ENCODE measurements at places on chromosomes 1 and 21.

DNA sequence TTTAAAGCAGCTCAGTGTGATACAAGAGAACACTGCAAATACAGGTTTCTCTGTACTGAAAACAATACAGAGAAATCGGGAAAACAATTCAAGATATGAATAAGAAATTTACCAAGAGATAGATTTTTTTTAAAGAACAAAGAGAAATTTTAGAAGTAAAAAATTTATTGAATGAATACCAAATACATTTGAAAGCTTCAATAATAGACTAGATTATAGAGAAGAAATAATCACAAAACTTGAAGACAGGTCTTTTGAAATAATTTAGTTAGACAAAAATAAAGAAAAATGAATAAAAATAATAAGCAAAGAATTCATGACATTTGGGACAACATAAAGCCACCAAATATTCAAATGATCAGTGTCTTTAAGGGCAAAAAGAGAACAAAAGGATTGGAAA is 13.6 kb upstream of the FMO4 start:
- no peak for DNase-seq
- no peak overlapping the region for H3K27ac ChIP-seq
- no peaks in the 10 kb centered on the region for H3K36me3 ChIP-seq
- H3K4me1 ChIP-seq: no peaks in the 10 kb centered on the region
- H3K4me3 ChIP-seq: no peak overlapping the region

- no peaks in the 10 kb centered on the region for H3K27me3 ChIP-seq
- peak overlapping the region; percentile 68 for H3K27ac ChIP-seq
- DNase-seq: peak; percentile 82
- no peaks in the 10 kb centered on the region for H3K36me3 ChIP-seq
These were observed 135.7 kb upstream of the SLC45A1 start for GRCh38 chr1:8182034-8182761.

DNA sequence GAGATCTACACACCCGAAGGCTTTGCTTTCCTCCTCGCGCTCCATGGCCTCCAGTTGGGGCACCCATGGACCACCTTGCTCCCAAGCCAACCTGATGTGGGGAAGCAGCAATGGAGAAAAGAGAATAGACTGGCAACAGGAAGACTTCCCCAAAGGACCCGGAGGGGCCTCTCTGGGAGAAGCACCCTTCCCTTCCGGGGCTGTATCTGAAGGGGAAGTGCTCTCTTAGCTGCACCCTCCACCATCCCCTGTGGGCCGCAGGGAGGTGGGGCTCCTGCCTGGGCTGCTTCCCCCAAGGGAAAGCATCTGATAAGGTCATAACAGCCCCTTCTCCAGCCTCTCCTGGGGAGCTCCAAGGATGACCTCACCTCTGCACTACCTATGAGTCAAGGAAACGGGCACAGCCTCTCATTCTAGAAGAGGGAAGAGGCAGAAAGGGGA is 100.2 kb downstream of the RIPK4 start:
- peaks cover 7% of the 10 kb centered on the region for H3K4me1 ChIP-seq
- DNase-seq: no peak
- H3K27ac ChIP-seq: no peak overlapping the region

DNA sequence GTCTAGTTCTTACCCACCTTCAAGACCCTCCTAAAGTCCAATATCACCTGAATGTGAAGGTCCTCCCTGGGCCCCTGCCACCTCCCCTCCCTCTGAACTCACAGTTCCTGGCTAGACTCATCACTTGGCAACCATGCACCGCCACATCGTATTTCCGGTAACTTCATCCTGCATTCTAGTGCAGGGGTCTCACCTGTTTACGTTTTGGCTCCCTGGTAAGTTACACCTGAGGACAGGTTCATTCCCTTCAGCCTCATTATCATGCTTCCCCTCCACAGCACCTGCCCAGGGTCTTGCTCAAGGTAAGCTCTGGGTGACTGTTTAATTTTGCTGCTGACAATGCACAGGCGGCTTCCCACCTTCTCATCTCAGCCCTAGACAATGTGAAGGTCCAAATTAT is 93.1 kb downstream of the MIS18A start:
- no peak overlapping the region for H3K4me3 ChIP-seq
- H3K4me1 ChIP-seq: no peaks in the 10 kb centered on the region
- DNase-seq: no peak
- no peaks in the 10 kb centered on the region for H3K27me3 ChIP-seq

GRCh38 chr1:213057264-213058059 is 6.4 kb downstream of the RPS6KC1 start:
- no peaks in the 10 kb centered on the region for H3K36me3 ChIP-seq
- H3K4me3 ChIP-seq: no peak overlapping the region
- no peak for DNase-seq
- no peaks in the 10 kb centered on the region for H3K27me3 ChIP-seq
- no peak overlapping the region for H3K27ac ChIP-seq
- no peaks in the 10 kb centered on the region for H3K4me1 ChIP-seq

GRCh38 chr1:222691016-222691415 is 21.3 kb downstream of the AIDA start:
- H3K27ac ChIP-seq: no peak overlapping the region
- no peak for DNase-seq
- no peaks in the 10 kb centered on the region for H3K27me3 ChIP-seq
- no peaks in the 10 kb centered on the region for H3K4me1 ChIP-seq
- H3K36me3 ChIP-seq: no peaks in the 10 kb centered on the region
- no peak overlapping the region for H3K4me3 ChIP-seq

DNA sequence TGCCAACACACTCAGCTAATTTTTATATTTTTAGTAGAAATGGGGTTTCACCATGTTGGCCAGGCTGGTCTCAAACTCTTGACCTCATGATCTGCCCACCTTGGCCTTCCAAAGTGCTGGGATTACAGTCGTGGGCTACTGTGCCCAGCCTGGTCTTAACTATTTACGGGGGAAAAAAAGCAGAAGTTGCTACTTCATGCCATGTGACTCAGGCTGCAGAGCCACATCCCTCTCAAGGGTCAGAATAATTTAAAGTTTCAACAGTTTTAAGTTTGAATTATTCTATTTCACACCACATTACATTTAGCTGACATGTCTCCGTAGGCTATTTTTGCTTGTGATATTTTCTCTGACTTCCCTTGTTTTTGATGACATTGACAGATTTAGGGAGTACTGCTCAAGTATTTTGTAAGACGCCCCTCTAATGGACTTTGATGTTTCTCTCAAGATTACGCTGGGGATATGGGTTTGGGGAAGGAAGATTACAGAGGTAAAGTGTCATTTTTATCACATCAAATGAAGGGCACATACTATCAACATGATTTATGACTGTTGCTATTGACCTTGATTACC is 14.6 kb upstream of the AGBL4 start:
- no peaks in the 10 kb centered on the region for H3K36me3 ChIP-seq
- DNase-seq: no peak
- peaks cover 3% of the 10 kb centered on the region for H3K27me3 ChIP-seq
- H3K4me3 ChIP-seq: no peak overlapping the region

- no peak overlapping the region for H3K27ac ChIP-seq
- H3K36me3 ChIP-seq: no peaks in the 10 kb centered on the region
- no peaks in the 10 kb centered on the region for H3K4me1 ChIP-seq
- no peak for DNase-seq
These were observed 101.7 kb downstream of the NR5A2 start for GRCh38 chr1:200128944-200129879.

GRCh38 chr1:219174460-219175211 is 958 bp downstream of the LYPLAL1 start:
- no peaks in the 10 kb centered on the region for H3K36me3 ChIP-seq
- H3K27ac ChIP-seq: peak overlapping the region; percentile 69
- DNase-seq: peak; percentile 36
- H3K4me1 ChIP-seq: peaks cover 13% of the 10 kb centered on the region
- no peaks in the 10 kb centered on the region for H3K27me3 ChIP-seq

DNA sequence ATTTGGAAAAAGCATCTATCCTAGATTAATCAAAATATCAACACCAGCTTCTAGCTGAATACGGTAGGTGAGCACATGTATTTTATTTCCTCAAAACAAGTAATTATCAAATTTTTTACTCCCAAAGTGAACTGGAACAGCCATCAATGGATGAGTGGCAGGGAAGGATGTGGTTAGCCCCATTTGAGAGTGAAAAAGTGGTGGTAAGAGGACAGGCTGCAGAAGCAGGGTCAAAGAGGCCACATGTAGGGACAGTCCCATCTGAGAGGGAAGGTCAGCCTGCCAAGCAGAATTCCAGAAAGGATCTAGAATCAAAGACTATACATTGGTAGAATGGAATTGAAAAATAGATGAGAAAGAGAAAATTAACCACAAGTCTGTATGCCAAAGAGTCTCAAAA is 163.8 kb downstream of the SMYD3 start:
- H3K4me3 ChIP-seq: no peak overlapping the region
- no peaks in the 10 kb centered on the region for H3K4me1 ChIP-seq
- H3K27ac ChIP-seq: no peak overlapping the region
- DNase-seq: no peak

DNA sequence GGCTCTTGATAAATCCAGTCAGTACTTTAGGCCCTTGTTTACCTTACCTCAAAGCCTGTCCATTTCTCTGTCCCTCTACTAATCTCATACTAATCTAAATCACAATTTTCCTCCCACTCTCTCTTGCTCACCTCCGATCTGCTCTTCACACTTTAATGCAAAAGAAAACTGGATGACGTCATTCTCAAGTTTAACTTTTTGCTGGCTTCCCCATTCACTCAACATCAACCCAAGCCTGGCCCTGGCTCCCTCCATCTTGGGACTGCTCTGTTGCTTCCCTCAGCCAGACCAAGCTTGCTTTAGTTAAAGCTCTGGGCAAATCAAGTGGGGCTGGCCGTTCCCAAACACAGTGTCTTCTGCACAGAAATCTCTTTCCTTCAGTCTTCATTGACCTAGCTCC is 29.7 kb downstream of the COA6 start:
- no peaks in the 10 kb centered on the region for H3K27me3 ChIP-seq
- no peaks in the 10 kb centered on the region for H3K36me3 ChIP-seq
- peak overlapping the region; percentile 4 for H3K27ac ChIP-seq
- no peak for DNase-seq
- H3K4me1 ChIP-seq: no peaks in the 10 kb centered on the region

GRCh38 chr1:100277866-100278265 is 11.8 kb downstream of the RTCA start:
- H3K4me1 ChIP-seq: no peaks in the 10 kb centered on the region
- H3K27ac ChIP-seq: no peak overlapping the region
- H3K36me3 ChIP-seq: peaks cover 9% of the 10 kb centered on the region
- no peak for DNase-seq
- H3K4me3 ChIP-seq: no peak overlapping the region

DNA sequence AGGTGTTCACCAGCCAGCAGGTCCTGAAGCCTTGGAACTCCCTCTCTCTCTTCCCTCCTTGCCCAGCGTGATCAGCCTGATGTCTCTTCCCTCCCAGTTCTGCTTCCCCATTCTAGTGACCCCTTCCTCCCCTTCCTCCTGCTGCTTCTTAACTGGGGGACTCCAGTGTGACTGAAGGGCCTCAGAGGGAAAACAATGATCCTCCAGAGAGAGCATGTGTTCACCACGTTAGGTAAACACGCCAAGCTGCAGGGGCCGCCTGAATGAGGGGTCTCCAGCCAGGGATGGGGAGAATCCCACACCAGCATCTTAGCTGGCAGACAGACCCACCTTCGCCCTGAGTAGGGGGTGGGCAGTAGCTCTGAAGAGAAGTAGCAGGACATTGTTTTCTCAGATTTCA is 124.8 kb downstream of the TMEM53 start:
- no peak for DNase-seq
- no peak overlapping the region for H3K27ac ChIP-seq
- H3K27me3 ChIP-seq: no peaks in the 10 kb centered on the region
- H3K36me3 ChIP-seq: no peaks in the 10 kb centered on the region
- no peak overlapping the region for H3K4me3 ChIP-seq

- H3K4me1 ChIP-seq: no peaks in the 10 kb centered on the region
- H3K36me3 ChIP-seq: no peaks in the 10 kb centered on the region
- DNase-seq: no peak
- no peak within 1 kb of the TSS for H3K27ac ChIP-seq
These were observed at the start of gene AGMAT for GRCh38 chr1:15584489-15585363. Gene AGMAT (minus strand): TSS chr1:15585051. CDS start chr1:15584967, 84 bp downstream.

- no peaks in the 10 kb centered on the region for H3K36me3 ChIP-seq
- H3K4me1 ChIP-seq: no peaks in the 10 kb centered on the region
- H3K27ac ChIP-seq: no peak overlapping the region
- no peaks in the 10 kb centered on the region for H3K27me3 ChIP-seq
- DNase-seq: no peak
These were observed 28.2 kb downstream of the FAAH start for GRCh38 chr1:46422261-46422871.

DNA sequence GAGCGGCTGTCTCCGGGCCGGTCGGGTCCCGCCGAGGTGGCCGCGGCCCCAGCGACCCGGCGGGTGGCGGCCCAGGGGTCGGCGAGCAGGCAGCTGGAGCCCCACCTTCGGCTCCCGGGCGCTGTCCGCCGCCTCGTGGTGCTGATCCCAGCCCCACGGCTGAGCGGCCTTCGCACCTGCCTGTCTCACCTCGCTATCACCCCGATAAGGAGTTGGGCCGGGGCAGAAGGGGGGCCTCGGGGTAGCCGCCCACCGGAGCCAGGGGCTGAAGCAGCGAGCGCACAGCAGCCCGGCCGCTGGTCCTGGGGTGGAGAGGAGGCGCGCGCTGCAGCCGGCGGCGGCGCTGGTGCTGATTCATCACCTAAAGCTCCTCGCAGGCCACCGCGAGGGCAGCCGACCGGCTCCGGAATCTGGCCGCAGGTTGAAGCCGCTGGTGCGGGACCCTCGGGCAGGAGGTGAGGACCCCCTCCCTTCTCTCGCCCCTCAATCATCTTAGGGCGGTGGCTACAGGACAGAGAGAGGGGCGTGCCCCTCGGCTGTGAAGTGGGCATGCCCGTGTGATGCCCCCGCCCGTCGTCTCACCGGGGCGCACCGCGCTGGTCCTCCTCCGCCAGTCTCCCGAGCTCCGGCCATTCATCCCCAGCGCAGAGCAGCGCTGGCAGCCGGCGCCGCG is 575 bp downstream of the TRIM67 start:
- no peak overlapping the region for H3K27ac ChIP-seq
- H3K36me3 ChIP-seq: no peaks in the 10 kb centered on the region
- peaks cover 3% of the 10 kb centered on the region for H3K4me1 ChIP-seq
- peaks cover 19% of the 10 kb centered on the region for H3K27me3 ChIP-seq
- H3K4me3 ChIP-seq: peak overlapping the region; percentile 5
- no peak for DNase-seq

DNA sequence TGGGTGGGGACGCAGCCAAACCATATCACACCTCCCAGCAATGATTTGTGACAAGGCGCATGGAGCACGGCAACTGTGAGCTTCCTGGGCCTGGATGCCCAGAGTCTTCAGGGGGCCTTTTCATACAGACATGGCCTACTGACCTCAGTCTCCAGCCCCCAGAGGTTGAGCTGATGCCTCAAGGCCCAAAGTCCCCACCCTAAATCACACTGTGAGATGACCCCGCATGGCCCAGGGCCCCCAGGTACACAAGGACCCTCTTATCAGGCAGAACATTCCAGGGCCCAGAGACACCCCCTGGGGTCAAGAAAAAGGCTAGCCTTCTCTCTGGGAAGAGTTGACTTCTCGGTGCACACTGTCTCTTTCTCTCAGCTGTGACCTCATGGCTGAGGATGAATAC is 179.7 kb upstream of the C1orf174 start:
- no peak for DNase-seq
- no peak overlapping the region for H3K4me3 ChIP-seq
- no peak overlapping the region for H3K27ac ChIP-seq
- no peaks in the 10 kb centered on the region for H3K36me3 ChIP-seq
- H3K27me3 ChIP-seq: no peaks in the 10 kb centered on the region

- H3K4me3 ChIP-seq: no peak overlapping the region
- no peaks in the 10 kb centered on the region for H3K27me3 ChIP-seq
- H3K27ac ChIP-seq: no peak overlapping the region
- no peaks in the 10 kb centered on the region for H3K4me1 ChIP-seq
- DNase-seq: peak; percentile 71
These were observed 21.9 kb upstream of the LAPTM5 start for GRCh38 chr1:30779294-30780071.

Data from prostate gland (tissue), 2 donors.